ENCODE measurements at places on chromosomes 16 and 17.

- no peak for DNase-seq
These were observed 497 bp upstream of the SLC38A7 start for GRCh38 chr16:58685084-58685449.

- DNase-seq = no peak
These were observed 37.2 kb downstream of the MAP2K6 start for GRCh38 chr17:69451416-69452394.

GRCh38 chr17:72392056-72393010 lies 271.5 kb downstream of the SOX9 start:
- DNase-seq = no peak

GRCh38 chr17:76385892-76386786 lies 1.7 kb downstream of the SPHK1 start:
- peak; percentile 84 for DNase-seq

DNA sequence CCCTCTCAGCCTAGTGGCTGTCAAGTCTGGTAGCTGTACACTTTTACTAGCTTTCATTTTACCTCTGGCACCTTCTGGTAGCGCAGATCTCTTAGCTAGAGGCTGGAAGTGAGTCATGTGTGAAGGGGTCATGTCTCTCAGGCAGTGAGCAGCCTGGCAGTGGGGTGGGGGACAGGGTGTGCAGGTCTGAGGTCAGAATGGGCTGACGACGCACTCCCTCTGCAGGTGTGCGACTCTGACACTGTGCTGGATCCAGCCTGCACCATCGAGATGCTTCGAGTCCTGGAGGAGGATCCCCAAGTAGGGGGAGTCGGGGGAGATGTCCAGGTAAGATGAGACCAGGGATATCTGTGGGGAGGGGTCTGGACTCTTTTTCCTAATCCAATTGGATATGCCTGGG lies 7.8 kb downstream of the HAS3 start:
- DNase-seq = no peak

- DNase-seq = no peak
These were observed 56.8 kb downstream of the B9D1 start for GRCh38 chr17:19305761-19306159.

- DNase-seq = no peak
These were observed 1057.1 kb downstream of the CDH8 start for GRCh38 chr16:60979119-60979518.

DNA sequence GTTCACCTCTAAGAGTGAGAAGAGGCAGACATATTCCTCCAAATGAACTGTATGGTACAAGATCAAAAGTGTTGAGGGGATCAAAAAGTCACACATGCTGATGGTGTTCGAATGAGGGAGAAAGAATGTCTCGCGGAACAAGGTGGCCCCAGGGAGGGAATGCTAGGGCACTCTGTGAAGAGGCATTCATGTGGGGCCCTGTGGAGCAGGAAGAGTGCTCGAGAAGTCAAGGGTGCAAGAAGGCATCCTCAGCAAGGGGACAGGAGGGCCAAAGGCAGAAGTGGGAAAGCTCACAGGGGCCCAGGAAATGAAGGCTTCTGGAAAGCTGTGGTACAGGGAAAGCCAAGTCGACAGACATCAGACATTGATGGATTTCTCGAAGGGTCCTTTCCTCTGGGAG lies 6.1 kb upstream of the MYH3 start:
- no peak for DNase-seq

Measured in RWPE1 (cell line).